HepG2 (cell line): ENCODE measurements at places on chromosomes 3 and 15.

DNA sequence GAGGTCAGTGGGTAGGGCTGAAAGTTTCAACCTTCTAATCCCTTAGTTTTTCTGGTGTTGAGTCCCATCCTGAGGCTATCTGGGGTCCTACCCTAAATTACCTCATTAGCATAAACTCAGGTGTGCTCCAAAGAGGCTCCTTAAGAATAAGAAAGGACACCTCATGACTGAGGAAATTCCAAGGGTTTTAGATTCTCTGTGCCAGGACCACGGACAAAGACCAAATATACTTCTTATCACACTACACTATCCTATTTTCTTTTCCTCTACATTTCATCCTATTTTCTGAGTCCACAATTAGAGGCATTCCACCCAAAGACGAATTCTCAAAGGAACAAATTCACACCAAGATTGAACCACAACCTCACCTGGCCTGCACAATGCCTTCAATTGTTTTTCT lies 9.8 kb upstream of the THSD4 start:
- DNase-seq: no peak

DNA sequence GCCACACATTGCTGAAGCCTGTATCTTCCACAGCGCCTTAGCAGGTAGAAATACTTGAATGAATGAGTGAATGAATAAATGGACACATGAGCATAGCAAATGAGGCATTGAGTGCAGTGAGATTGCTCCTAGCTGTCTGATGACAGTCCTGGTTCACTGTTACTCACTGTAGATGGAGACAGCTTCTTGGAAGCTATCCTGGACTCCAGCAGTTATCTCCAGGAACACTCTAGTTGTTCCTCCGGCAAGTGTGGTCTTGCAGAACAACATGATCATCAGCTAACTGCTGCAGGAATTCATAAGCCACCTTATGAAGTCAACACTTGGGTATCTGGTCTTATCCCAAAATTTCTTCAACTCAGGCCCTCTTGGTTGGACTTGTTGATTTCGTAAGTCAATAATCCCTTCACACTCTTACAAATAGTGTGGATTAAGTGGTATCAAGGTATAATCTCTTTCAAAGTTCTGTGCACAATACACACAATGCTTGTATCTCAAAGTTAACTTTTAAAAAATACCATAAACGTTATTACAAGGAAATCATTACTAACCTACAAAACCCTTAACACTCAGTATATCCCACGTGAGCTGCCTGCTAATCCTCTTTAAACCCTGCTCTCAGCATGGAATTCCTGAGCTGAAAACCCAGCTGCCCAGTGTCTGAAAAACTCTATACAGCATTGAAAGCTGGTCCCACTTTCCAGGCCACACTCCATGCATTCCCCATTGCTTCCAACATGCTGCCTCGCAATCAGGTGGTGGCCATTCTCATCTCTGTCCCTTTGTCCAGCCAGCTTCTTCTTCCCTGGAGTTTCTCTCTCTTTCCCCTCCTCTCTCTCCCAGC lies 14.4 kb upstream of the ZBTB38 start:
- no peak for DNase-seq

DNA sequence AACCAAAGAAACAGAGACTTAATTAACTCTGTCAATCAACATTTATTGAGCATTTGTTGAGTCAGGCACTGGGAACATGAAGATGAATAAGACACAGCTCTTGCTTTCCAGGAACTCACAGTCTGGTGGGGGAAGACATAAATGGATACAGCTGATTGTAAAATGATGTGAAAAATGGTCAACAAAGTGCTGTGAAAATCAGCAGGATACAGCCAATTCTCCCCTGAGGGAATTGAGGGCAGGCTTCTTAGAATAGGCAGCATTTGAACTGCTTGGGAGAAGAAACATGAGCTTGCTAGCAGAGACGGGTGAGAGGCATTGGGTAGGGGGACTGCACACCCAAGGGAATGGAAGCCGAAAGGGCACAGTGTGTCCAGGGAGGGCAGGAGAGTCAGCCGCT lies 41.1 kb downstream of the MFSD1 start:
- no peak for DNase-seq

- DNase-seq: no peak
Observed at GRCh38 chr3:14370720-14371572, 31.5 kb upstream of the SLC6A6 start.

DNA sequence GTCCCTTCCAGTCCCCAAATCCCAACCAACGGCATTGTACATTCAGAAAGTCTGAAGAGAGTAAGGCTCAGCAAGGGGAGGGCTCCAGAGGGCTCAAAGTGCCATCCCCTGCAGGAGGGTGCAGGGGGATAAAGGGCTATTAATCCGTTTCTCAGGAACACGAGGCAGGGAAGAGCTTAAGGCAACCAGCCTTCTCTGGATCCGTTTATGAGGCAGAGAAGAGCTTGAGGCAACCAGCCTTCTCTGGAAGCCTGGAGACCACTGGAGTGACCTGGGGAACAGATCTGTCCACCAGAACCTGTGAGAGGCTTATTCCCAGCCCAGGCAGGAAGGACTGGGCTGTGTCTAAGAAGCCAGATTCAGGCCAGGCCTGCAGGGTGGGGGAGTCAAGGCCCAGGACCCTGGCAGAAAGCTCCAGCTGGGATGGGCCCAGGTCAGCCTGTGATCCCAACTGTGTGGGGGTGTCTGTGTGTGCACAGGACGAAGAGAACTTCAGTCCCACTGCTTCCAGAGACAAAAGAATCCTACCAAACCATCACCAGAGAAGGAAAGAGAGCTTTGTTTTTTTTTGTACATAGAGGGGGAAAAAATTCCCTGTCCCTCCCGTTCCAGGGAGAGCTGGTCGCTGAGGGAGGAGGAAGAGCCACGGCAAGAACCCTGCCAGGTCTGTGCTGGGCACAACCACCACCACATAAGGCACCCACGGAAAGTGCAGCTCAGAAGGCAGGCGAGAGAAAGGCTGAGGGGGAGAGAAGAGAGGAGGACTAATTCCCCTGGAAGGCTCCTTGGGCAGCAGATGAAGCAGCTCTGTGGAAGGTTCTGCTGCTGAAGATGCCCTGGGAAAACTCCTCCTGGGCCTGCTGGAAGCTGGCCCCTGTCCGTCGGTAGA lies 1.6 kb upstream of the ULK3 start:
- no peak for DNase-seq

- peak; percentile 3 for DNase-seq
Observed at GRCh38 chr3:4824926-4825325, 154.3 kb upstream of the BHLHE40 start.

- DNase-seq: peak; percentile 29
Observed at GRCh38 chr3:21484057-21484827, 266.8 kb downstream of the ZNF385D start.
